ENCODE measurements at places on chromosomes 16 and 17.
A peak's percentile ranks its signal among the peaks of the same experiment; 100 is the strongest.

DNA sequence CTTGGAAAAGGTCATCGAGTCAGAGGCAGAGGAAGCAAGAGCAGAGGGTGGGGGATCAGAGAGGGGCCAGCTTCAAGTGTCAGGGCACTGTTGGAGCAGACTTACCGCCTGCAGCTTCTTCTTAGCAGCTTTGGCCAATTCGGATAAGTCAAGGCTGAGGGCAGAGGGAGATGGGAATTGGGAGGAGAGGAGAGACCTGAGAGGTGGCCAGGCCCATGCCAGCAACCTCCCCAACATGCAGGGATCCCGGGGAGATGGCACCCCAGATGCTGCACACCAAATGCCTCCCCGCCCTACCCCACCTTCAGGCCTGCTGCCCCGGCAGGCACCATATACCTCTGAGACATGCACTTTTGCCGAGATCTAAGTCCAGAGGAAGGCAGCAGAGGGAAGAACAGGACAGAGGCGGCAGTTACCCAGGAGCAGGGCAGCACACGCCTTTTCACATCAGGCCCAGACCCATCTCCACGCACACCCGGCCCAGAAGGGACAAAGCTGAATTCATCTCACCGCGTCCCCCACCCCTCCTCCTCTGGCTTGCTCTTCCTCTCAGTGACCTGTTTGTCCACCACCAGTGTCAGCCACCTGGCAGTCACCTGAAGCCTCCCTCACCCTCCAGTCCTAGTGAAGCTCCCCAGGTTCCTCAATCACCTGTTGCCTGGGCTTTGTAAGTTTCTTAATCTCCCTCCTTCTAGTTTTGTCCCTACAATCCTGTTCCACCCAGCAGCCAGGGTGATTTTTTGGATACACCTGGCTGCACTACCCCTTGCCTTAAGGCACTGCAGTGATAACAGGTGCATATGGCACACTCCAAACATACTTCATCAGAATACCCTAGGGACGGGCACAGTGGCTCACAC is 10.4 kb downstream of the TP53I13 start:
- no peak for DNase-seq

GRCh38 chr17:73899839-73900238 is 255.6 kb upstream of the SDK2 start:
- DNase-seq, result no peak

GRCh38 chr17:44798356-44798755 is 31.7 kb downstream of the GJC1 start:
- DNase-seq, result no peak

DNA sequence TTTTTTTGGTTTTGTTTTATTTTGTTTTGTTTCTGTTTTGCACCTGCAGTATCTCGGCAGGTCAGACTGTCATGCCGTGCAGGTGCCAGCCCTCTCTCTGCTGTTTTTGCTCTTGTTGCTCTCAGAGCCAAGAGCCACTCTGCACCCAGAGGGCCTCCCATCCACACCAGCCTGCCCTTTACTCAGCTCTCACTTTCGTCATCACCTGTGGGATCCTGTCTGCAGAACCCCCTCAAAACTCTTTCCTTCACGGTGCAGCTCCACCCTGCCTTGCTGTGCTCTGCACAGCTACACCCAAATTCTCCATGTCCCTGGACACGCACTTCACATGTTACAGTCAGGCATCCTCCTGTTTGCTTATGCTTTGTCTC is 2.6 kb downstream of the AOC3 start:
- no peak for DNase-seq

DNA sequence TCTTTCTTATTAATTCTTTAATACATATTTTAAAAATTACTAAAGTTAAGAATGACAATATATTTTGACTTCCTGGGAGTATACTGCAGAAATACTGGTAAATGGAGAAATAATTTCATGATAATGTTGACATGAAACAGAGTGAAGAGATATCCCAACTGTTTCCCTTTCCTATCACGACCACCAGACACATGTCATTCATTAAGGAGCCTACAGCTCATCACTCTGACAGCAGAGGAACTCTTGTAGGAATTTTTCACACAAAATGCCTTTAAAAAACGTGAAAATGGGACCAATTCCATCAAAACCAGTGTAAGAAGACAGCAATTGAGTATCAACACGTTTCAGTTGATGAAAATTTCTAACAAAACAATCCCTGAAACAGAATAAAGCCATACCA is 172.9 kb upstream of the CPHXL start:
- no peak for DNase-seq

DNA sequence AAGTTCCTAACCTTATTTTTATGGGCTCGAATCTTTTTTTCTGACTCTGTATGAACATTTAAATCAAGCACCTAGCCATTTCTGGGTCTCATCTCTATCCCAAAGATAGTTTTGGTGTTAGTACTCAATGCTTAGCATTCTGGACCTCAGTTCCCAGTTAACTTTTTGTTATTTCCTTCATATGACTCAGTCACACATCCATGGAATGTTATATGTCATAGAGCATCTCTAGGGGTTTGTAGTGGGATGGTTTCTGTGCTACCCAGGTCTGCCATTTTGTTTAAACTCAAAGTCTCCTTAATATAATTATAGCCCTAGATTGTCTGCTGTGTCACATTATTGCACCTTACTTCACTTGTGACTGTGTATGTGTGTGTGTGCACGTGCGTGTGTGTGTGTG is 90.1 kb downstream of the EFCAB13 start:
- no peak for DNase-seq

GRCh38 chr17:36808180-36808661 is 129.1 kb upstream of the LHX1 start:
- no peak for DNase-seq

- DNase-seq, result peak; percentile 37
These were observed 286.6 kb downstream of the SOX9 start for GRCh38 chr17:72407336-72407909.

DNA sequence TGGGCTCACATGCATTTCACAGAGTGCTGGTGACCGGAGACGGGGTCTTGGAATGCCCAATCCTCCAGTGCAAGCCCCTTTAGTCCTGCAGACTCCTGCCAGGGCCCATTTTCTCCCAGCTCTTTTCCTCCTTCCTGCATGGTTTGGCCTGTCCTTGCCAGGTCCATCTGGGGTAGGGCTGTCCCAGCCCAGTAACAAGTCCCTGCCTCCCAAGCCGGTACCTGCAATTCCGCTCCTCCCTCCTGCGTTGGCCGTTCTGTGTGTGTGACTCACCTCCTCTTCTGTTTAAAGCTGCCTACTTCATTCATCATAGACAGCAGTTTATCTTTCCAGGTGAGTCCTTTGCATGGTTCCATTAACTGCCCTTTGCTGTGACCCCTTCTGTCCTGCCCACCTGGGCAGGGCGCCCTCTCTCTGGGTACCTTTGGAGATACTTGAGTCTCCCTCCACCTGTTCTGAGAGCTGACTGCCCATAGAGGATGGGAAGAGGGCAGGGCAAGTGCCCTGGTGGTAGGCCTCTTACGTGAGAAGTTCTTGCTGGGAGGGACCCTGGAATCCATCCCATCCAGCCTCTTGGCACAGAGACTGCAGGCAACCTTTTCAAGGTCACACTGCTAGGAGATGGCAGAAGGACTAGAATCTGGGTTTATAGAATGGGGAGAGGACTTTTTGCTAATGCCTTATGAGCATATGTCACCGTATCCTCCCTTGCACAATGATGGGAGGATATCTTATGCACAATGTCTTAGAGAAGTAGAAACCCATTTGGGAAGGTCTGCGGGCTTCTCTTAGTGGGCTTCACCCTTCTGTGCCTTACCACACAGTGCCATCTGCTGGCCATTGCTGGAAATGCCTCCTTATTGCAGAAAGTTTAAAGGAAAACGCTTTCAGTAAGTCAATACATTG is 29.7 kb upstream of the LGALS9 start:
- DNase-seq, result peak; percentile 86

- no peak for DNase-seq
These were observed 58.9 kb downstream of the NOS2 start for GRCh38 chr17:27741361-27741861.

- DNase-seq, result no peak
These were observed 147.9 kb upstream of the MON1B start for GRCh38 chr16:77043076-77043475.

- DNase-seq, result no peak
These were observed 78.6 kb downstream of the RBFOX3 start for GRCh38 chr17:79532107-79532790.

GRCh38 chr16:67593288-67593687 is 31.0 kb downstream of the CTCF start:
- no peak for DNase-seq

DNA sequence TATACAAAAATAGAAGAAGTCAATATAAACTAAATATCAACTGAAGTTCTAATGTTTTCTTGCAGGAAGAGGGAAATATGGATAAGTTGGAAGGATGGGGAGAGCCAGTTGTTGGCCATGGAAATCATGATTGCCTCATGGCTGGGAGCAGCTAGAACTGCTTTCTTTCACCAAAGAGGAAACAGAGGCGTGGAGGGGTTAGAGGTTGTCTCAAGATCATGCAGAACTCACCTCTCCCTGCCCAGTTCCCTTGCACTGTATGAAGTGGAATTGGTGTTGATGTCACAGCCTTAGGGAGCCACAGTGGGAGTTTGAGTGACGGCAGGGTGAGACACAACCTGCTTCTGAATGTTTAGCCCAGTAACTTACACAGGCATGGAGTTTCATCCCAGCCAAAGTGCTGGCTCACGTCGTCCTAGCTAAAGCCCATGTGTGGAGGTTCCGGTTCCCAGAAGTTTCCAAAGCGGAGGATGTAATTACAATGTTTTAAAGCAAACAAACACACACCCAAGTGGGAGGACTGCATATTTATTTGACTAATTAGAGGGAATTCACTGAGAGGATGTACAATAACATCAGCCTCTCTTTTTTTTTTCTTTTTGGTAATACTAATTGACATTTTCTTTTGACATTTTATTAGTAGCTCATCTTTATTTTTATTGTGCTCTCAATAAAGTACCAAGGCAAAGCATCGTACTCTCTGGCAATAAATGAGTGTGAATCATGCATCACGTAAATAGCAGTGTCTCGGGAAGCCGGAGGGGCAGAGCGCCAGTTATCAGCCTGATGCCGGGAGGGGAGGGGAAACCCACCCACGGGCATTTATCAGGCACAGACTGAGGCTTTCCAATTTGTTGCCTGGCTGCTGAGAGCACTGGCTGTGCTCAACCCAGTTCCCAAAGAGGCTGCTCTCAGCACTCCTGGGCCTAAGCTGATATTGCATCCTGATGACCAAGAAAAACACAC is 118.7 kb upstream of the CDH5 start:
- DNase-seq, result no peak

GRCh38 chr16:80372341-80372740 is 168.5 kb upstream of the DYNLRB2 start:
- no peak for DNase-seq

DNA sequence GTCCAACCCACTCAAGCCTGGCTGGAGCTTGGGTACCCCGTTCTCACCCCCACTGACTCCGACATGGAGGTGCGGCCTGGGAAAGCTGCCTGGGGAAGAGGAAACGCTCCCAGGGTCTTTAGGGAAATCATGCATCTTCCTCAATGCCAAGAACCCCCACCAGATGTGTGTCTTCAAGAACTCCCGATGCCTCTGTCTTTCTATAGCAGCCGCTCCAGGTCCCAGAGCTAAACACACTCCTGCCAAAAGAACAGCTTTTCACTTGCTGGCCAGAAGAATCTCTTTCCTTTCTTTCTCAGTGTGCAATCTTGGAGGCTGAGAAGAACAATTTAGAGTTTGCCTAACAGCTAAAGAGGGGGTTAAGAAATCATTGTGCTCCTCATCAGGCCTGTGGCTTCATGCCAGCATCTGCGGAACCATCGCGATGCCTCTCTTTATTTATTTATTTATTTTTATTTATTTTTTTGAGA is 41.1 kb upstream of the MTSS2 start:
- DNase-seq, result no peak

- no peak for DNase-seq
These were observed 201.0 kb upstream of the NLRP1 start for GRCh38 chr17:5785338-5785737.

GRCh38 chr17:73901661-73902415 is 257.6 kb upstream of the SDK2 start:
- peak; percentile 8 for DNase-seq

GRCh38 chr17:40582328-40582901 is 17.1 kb upstream of the CCR7 start:
- peak; percentile 84 for DNase-seq

All from Kasumi-1 (cell line).